Fibroblast of skin of abdomen (primary cell): ENCODE measurements at places on chromosomes 2 and 18.

DNA sequence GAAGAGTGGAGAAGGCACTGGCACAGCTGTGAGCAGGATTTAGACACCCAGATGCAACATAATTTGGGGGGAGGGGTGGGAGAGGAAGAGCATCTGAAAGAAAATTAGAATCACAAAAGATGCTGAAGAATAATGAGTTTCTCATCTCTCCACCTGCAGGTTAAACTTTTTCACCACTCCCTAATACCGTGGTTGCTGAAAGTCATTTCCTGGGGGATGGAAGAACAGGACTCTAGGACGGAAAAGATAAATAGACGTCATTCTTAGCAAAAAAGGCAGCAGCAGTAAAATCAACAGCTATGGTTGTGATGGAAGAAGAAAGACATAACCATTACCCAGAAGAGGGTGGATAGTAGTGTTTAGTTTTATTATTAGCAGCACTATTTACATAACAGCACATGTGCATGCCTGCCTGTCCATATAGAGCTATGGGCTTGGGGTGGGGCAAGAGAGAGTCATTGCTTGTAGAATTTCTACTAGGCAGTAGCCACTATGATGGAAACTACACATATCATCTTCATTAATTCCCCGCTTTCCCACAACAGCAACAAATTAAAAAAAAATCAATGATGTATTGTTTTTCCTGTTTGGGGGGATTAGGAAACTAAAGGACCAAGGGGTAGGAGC, 212.2 kb downstream of the TRIB2 start:
- DNase-seq: no peak

DNA sequence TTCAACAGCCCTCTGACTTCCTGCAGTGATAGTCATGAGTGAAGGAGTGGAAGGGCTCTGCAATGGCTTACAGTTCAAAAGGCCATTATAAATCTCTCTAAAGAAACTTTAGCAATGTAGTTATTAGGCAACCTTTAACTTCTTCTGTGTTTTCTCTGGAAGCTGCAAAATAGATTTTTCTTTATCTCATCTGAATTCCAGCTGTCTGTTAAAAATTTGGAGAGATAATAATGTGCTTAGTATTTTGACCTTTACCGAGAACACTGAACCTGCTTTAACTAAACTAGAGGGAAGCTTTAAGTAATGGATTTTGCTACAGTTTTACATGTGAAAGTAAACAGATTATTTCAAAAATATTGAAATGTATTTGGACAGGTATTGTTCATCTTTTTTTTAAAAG, 847.9 kb downstream of the ERBB4 start:
- no peak for DNase-seq

GRCh38 chr2:100818003-100818605, 1.8 kb upstream of the NPAS2 start:
- DNase-seq: no peak

- peak; percentile 49 for DNase-seq
Observed at GRCh38 chr2:174344716-174345461, 10.1 kb downstream of the SP9 start.

- DNase-seq: no peak
Observed at GRCh38 chr2:152236191-152236925, 60.8 kb upstream of the STAM2 start.

DNA sequence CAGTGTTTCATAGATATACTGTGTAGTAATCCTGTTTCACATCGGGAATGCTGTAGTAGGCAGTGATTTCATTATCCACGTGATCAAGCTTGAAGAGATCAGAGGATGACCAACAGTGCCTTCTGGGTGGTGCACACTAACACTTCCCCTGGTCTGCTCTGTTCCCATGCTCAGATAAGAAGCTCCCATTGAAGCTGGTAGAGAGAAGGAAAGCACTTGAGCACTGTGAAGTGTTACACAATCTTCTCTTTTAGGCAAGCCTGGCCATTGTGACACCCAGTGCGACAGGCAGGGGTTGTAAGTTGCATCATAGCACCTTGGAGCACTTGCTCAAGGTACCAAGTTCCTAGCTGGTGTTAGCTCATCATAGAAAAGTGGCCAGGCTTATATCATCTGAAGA, 30.6 kb upstream of the GPD2 start:
- DNase-seq: peak; percentile 8

GRCh38 chr2:10556271-10557140, 108.4 kb upstream of the ODC1 start:
- no peak for DNase-seq

GRCh38 chr2:43220229-43220751, 6.1 kb downstream of the ZFP36L2 start:
- peak; percentile 26 for DNase-seq

DNA sequence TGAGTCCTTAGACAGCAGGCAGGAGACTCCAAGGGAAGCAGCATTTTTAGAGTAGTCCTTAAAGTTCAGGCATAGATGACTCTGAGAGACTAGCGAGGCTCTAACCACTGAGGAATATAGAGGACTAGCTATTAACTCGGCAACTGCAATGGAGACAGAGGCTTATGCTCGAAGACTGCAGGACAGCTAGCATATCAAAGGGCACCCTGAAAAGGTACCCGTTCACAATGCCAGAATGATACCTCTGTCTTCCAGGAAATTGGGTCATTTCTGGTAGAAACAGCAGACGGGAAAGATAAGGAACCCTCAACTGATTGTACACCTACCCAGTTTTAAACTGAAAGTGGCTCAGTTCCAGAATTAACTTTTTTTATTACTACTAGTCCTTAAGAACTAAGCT, 1204.0 kb upstream of the ZEB2 start:
- no peak for DNase-seq

- peak; percentile 68 for DNase-seq
Observed at GRCh38 chr2:105179469-105180372, 61.8 kb upstream of the GPR45 start.

DNA sequence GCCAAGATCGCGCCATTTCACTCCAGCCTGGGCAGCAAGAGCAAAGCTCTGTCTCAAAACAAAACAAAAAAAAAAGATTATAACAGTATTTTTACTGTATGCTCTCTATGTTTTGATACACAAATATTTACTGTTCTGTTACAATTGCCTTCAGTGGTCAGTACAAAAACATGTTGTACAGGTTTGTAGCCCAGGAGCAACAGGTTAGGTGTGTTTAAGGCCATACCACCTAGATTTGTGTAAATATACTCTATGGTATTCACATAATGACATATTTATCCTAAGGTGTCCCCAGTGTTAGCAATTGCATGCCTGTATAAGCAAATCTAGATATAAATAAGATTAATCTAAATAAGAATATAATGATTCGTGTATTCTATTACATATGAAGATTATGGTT, 625.0 kb downstream of the TMEM182 start:
- no peak for DNase-seq

GRCh38 chr18:76429262-76430126, 65.5 kb downstream of the ZNF516 start:
- DNase-seq: no peak

DNA sequence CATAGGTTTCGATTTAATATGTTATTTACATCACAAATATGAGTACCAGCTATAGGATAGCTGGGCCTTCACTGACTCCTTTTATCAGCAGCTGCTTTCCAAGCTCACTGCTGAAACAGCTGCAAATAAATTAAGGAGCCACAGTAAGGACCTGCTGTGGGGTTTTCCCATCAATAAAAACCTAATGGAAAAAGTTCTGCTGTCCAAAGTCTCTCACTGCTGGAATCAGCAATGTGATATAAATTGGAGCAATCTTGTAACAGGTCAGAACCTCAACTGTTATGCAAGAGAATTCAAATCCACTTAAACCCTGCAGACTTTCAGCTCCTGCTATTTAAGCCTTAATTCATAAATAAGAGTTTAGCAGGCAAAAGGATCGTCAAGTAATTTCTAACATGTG, 61.3 kb downstream of the NEB start:
- no peak for DNase-seq

DNA sequence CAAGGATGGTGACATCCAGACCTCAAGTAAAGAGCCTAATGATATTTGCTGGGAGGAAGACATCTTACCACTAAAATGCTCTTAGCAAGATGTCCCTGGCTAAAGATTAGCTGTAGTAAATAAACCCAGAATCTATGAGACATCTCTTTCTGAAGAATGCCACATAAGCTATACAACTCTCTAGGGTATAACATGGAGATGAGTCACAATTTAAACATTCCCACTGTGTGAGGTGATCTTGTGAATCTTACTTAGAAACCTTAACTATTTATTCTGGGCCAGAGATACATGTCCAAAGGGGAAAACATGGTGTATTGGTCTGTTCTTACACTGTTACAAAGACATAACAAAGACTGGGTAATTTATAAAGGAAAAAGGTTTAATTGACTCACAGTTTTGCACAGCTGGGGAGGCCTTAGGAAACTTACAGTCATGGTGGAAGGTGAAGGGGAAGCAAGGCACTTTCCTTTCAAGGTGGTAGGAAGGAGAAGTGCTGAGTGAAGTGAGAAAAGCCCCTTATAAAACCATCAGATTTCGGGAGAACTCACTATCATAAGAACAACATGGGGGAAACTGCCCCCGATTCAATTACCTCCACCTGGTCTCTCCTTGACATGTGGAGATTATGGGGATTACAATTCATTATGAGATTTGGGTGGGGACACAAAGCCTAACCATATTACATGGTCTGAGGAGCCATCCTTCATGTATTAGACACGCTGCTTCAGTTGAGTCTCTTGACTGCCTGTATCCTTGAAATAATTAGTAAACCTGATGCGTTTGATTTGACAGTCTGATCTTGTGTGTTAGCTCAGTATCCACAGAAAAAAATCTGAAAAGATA, 17.1 kb downstream of the KRCC1 start:
- DNase-seq: peak; percentile 94

GRCh38 chr18:43797347-43797746, 520.1 kb upstream of the SYT4 start:
- DNase-seq: no peak

GRCh38 chr2:158740127-158740526, 55.0 kb upstream of the DAPL1 start:
- no peak for DNase-seq

DNA sequence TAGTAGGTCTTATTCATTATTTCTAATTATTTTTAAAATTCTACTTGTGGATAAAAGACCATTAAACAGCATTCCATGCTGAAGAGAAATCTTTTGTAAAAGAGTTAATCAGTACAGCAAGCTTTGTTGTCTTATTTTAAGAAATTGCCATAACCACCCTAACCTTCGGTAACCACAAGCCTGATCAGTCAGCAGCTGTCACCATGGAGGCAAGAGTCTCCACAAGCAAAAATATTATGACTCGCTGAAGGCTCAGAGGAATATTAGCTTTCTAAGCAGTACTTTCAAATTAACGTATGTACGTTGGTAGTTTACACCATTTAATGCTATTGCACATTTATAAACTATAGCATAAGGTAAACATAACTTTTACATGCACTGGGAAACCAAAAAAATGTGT, 650.5 kb upstream of the LINC00305 start:
- peak; percentile 26 for DNase-seq

DNA sequence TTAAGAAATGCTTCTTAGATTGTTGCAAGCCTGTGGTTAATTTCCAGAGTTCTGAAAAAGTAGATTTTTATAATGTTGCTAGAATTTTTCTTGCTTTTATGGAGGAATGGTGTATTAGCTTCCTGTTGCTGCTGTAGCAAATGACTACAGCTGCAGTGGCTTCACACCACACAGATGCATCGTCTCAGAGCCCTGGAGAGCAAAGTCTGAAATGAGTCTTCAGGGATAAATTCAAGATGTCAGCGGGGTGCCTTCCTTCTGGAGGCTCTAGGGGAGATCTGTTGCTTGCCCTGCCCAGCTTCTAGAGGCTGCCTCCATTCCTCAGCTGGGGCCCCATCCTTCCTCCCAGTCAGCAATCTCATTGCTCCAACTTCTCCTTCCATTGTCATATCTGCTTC, 187.8 kb downstream of the ZNF516 start:
- DNase-seq: no peak

- peak; percentile 98 for DNase-seq
Observed at GRCh38 chr2:17976871-17977746, 98.6 kb downstream of the KCNS3 start.

DNA sequence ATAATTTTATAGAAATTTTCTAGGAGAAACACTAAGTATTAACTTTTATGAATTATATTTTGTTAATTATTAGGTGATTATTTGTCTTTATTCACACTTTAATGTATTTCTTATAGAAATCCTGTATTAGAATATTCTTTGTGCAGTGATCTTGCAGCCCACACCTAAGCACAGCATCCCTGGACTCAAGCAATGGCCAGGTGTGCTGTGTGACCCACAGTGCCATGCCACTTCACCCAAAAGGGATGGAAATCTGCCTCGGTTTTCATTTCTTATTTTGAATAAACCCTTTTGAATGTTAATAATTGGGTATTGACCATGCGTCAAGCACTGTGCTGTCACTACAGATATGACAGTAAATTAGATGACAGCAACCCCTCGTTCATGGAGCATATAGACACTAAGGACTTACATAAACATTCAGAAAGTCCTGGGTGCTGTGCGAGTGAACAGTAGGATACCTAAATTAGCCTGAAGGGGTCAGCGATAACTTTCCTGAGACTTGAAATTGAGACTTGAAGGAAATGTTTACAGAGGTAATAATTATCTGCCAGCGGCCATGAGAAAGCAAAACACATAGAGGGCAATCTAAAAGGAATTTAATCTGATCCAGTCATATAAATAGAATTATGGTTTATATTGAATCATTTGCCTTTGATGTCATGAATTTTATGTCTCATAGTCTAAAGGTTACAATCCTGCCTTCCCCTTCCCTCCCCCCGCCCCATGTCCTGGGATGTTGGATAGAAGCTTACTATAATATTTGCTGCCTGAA, 52.7 kb upstream of the CALCRL start:
- DNase-seq: peak; percentile 44

DNA sequence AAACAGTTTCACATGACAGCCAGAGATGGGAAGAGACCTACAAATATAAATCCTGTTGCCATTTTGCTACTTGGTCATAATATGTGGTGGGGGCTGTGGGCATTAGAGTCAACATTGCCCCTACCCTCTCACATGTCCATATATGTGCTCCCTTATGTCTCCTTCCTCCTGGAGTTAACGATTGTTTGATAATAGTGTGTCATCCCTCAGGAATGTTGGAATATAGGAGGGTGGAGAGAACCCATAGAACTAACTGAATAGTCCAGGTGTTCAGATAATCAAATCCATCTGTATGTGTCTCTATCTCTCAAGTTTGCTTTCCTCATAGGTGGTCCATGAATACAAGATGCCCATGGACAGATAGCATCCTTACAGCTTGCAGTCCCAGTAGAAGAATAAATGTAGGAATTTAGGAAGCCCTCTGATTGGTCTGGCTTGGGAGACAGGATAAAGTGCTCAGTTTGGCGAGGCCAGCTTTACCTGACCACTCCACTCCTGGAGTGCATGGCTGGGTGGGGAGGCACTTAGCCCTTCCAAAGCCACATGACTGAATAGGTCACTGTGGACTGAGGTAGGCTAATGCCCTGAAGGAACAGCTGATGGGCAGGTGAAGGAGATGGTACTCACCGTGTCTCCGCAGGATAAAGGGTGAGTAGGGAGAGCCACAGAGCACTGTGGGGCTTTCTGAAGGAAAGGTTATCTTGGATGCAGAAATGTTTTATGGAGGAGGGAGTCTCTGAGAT, 166.9 kb downstream of the CDCA7 start:
- DNase-seq: peak; percentile 25

DNA sequence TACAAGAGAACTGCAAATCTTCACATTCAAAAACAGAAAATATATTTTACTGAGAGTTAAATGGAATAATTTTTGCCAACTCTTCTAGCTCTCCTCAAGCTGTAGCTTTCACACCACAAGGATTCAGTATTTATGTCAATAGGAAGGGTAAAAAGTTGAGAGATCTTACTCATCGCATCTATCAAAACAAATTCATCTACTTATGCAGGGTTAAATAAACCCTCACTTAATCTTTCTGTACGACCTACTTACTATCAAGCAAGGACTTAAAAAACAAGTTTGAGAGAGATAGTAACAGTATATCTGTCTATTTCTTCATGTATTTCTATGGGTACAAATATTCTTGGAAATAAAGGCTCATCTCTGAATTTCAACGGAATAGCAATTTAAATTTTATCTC, 35.5 kb downstream of the SIGLEC15 start:
- DNase-seq: no peak
